ENCODE measurements at places on chromosomes 7 and 10. TPM values are rescaled to one million over a fixed set of nuclear protein-coding genes. Genes with fewer than 3 reads are reported as not detected.

The ECD gene
- total RNA-seq, result 33.4 TPM

The HBP1 gene
- 112 TPM for total RNA-seq

The PRSS1 gene
- not detected for total RNA-seq

The OR2A5 gene
- not detected for total RNA-seq

All from epithelial cell of umbilical artery (primary cell).